ENCODE measurements at places on chromosomes 5 and 9. TPM values are rescaled to one million over a fixed set of nuclear protein-coding genes. Genes with fewer than 3 reads are reported as not detected.

Gene RXRA
- polyA plus RNA-seq: 22.6 TPM

Gene HEMGN
- polyA plus RNA-seq: not detected

Gene CAMSAP1
- polyA plus RNA-seq: 10.5 TPM

Gene BTNL3
- not detected for polyA plus RNA-seq

Gene ADAMTS2
- polyA plus RNA-seq: 5.0 TPM

Gene FNIP1
- polyA plus RNA-seq: 6.1 TPM

Gene SELENOP
- 68.8 TPM for polyA plus RNA-seq

Gene SLC27A6
- polyA plus RNA-seq: 26.3 TPM

Gene HSD17B4
- 130 TPM for polyA plus RNA-seq

Gene PCDHA9
- polyA plus RNA-seq: not detected

Gene PCDHGA9
- polyA plus RNA-seq: 7.1 TPM

Gene SURF2
- 31.5 TPM for polyA plus RNA-seq

Gene CNOT8
- 22.2 TPM for polyA plus RNA-seq

Gene TEX10
- polyA plus RNA-seq: 6.0 TPM

Gene TXNDC8
- polyA plus RNA-seq: not detected

Gene STXBP1
- polyA plus RNA-seq: 14.4 TPM

Gene INSL6
- polyA plus RNA-seq: not detected

Gene STK10
- 9.3 TPM for polyA plus RNA-seq

GRCh38 chr9:3151672-3152576, 308.0 kb upstream of the PUM3 start:
- DNase-seq: no peak

- DNase-seq: no peak
Observed at GRCh38 chr9:110802416-110803035, 133.9 kb downstream of the MUSK start.

- DNase-seq: no peak
Observed at GRCh38 chr5:158286827-158287226, 427.9 kb upstream of the CLINT1 start.

- no peak for DNase-seq
Observed at GRCh38 chr5:91840412-91840811, 457.3 kb upstream of the ARRDC3 start.

DNA sequence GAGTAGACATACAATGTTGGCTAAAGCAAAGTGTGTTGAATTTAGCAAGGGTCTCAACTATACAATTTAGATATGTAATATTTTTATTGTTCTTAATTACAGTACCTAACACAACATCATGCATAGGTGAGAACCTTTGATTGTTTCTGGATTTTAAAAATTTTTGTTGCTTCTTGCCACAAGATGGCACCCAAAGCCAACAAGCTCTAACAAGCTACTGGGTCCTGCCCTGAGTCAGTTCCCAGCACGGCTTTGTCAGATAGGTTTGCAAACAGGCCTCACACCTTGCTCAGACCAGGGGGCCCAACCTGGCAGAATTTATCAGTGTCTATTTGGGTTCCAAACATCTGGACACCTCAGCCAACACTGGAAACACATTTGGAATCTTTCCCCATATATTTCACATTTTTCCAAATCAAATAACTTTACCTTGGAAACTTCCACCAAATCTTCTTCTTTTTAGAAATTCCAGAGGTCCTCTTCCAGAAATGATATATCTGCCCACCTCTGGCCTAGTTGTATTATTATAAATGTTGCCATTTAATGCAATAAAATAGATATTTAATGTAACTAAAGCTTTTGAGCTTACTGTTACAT, 49.5 kb upstream of the EGFLAM start:
- no peak for DNase-seq

- DNase-seq: no peak
Observed at GRCh38 chr9:14238079-14238478, 75.9 kb downstream of the NFIB start.

DNA sequence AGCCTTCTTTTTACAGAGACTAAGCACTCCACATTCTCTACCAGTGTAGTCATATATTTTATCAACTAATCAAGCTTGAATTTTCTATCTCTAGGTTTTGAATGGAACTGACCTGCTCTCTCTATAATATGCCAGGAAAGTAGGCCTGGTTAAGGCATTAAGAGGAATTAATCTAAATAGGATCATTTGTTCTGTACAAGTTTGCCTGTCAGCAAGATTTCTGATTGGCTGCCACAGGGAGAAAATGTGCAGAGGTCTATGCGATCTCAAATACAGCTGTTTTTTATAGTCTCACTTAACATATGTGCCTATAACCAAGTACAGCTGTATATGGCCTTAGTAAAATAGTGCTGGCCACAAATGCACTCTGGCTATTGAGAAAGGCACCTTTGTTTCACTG, 418.8 kb downstream of the KDM4C start:
- no peak for DNase-seq

- DNase-seq: no peak
Observed at GRCh38 chr9:21286099-21286498, 19.0 kb downstream of the IFNA5 start.

- DNase-seq: no peak
Observed at GRCh38 chr9:35763803-35764202, 9.7 kb upstream of the MSMP start.

DNA sequence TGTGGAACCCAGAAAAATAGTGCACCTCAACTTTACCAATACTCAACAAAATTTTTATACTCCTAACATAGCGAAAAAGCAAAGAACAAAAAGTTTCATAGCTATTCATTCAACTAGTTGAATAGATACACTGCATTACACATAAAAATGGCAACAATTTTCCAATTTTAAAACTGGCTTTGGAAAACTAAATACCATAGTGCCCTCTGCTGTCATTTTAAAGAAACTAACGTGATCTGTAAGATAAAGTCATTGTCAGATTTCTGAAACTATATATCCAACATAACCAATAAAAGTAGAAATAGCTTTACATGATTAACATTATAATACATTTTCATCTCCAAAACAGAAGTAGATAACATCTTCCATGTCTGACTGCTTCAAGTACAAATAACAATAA, 31.6 kb downstream of the DTWD2 start:
- DNase-seq: no peak

DNA sequence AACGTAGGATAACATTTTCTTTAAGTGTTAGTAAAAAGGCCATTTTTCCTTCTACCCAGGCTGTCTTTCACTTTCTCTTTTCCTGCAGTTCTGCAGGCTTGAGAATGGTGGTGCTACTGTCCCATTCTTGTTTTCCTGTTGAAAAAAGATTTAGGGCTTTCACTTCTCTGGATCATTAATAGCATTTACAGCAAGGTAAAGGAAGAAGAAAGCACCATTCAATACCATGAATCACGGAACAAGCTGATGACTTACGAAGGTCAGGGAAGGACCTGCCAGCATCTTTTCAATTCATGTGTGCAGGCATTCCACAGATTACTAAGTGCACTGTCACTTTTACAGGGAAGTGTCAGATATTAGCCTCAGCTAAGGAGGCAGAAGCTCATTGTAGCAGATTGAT, 292.8 kb downstream of the YTHDC2 start:
- DNase-seq: no peak

DNA sequence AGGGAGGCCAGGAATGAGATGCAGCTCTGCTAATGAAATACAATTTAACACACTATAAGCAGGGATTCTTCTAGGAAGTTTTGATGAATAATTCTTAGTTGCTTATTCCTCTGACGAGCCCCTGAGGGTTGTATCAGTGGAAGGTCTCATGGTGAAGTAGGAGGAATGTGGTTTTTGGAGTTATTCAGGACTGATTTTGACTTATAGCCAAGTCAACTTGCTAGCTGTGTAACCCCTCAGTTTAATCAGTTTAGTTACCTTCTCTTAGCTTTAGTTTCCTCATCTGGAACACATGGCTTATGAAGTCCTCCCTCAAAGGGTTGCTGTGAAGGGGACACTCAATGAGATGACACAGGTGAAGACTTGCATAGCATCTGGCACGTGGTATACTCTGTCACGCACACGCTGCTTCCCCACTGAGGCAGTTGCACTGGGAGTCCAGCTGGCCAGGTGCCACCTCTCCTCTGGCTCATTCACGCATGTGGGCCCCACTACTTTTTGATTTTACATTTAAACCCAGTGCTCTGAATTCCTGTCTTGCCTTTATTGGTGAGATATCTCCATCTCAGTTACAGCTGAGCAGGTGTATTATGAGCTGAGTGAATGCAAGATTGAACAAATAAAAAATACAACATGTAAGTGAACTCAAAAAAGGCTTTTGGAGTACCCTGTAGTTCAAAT, 415.0 kb downstream of the ARHGEF28 start:
- no peak for DNase-seq

- DNase-seq: no peak
Observed at GRCh38 chr9:132582786-132583583, 579 bp downstream of the BARHL1 start.

GRCh38 chr9:76677481-76678055, 86.7 kb upstream of the PCA3 start:
- DNase-seq: no peak

- no peak for DNase-seq
Observed at GRCh38 chr9:34158362-34158869, 20.4 kb upstream of the UBAP1 start.

GRCh38 chr5:52925001-52925400, 64.2 kb upstream of the ITGA2 start:
- no peak for DNase-seq

- peak; percentile 58 for DNase-seq
Observed at GRCh38 chr9:89871871-89872331, 267.1 kb downstream of the GADD45G start.

DNA sequence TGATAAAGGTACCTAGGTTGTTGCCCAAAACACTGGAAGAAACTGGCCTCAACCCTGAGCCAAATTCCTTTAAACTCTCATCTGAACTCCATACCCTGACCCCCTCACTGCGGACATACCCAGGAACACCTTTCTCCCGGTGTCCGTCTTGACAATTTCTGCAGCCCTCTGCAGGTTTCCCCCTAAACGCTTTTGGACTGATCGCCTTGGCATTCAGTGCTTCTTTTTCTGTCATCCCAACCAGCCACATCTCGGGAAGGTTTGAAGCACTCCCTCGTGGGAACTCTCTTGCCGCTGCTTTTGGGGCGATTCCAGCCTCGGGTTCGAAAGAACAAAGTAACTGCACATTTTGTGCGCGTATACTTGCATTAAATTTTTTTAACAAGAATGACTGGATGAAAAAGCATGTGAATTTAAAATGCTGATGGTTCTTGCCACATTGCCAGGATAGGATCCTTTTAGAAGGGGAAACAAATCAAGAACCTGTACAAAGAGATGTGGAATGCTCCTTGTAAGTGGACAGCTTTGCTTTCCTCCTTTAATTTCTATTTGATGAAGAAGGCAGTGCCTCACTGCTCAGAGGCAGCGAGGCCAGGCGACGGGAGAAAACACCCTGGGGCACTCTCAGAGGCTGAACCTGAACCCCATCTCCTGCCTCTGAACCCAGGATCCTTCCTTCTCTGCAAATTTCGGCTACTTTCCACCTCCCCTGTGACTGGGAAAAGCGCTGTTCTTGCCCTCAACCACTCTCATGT, 615 bp downstream of the PSMD5 start:
- DNase-seq: no peak

DNA sequence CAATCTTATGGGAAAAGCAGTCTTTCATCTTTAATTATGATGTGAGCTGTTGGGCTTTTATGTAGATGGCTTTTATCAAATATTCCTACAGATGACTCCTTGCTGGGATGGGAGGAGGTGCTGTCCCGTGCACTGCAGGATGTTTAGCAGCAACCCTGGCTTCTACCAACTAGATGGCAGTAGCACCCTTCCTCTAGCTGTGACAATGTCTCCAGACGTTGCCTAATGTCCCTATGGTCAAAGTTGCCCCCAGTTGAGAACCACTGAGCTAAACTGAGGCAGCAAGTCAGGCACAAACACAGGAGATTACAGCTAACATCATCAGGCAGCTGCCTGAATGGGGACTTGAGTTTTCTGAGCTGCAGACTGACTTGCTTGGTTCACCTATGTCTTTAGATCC, 401.9 kb upstream of the PDE4D start:
- DNase-seq: peak; percentile 12

GRCh38 chr9:110874963-110875674, 163.2 kb downstream of the LPAR1 start:
- peak; percentile 34 for DNase-seq

GRCh38 chr5:126769703-126770102, 7.2 kb upstream of the LMNB1 start:
- DNase-seq: no peak

- DNase-seq: no peak
Observed at GRCh38 chr5:142881076-142881783, 111.1 kb downstream of the ARHGAP26 start.

DNA sequence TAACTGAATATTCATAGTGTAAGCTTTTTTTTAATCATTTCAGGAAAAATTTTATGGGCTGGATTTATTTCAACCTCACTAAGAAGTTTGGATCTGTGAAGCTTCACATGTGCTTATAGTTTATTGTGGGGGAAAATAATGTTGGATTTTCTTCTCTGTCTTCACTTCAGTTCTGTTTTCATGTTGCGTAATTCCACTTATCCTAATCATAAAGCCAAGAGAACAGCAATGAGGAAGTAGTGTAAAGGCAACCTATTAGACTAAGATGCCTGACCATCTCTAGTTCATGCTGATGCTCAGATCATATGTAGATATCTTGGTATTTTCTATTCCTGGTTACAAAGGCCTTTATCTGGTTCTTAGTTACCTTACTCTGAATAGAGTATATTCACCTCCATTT, 50.0 kb downstream of the CD180 start:
- no peak for DNase-seq

- no peak for DNase-seq
Observed at GRCh38 chr5:118439831-118440230, 548.5 kb downstream of the DTWD2 start.

DNA sequence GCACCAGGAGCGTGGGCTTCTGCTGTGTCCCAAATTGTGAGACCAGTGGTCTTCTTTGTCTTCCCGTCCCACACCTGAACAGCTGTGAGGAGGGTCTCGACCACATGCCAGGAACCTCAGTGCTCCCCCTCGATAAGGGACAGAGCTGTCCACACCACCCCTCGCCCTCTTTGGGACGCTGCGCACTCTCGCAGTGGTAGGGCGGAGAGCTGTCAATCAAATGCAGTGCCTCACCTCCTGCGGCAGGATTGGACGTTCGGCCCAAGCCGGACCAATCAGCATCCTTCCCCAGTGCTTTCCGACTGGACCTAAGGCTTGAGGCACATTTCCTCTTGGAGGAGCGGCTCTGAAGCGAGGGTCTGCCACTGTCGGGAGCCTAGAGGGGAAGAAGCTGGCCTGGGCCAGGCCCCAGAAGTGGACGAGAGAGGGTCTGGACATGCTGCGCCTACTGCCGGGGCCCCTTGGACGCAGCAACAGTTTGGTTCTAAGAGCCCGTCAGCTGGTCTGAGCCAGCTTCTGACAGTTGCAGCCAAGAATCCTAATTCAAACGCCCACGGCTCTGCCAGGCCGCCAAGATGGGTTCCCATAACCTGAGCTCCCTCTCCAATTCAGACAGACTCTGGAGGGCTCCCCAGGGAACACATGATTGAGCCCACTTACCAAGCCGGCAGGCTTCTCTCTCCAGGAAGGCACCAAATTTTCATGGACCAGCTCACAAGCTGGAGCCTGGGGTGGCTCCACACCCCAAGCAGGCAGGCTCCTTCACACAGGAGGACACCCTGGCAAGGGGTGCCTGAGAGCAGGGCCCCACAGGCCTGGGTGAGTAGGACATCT, 28.1 kb upstream of the ADAMTS2 start:
- DNase-seq: no peak
